HT1080 (cell line): ENCODE measurements at places on chromosomes 3 and 15. TPM values are rescaled to one million over a fixed set of nuclear protein-coding genes. Genes with fewer than 3 reads are reported as not detected.

- DNase-seq, result no peak
Observed at GRCh38 chr15:56763141-56763895, 30.0 kb upstream of the ZNF280D start.

GRCh38 chr3:165195241-165195639, 944 bp downstream of the SLITRK3 start:
- no peak for DNase-seq

- DNase-seq, result no peak
Observed at GRCh38 chr15:62591842-62592838, 427.1 kb upstream of the C2CD4B start.

- DNase-seq, result peak; percentile 39
Observed at GRCh38 chr3:168511428-168512014, 415.8 kb upstream of the GOLIM4 start.

- DNase-seq, result no peak
Observed at GRCh38 chr3:156516961-156517360, 38.0 kb downstream of the SSR3 start.

DNA sequence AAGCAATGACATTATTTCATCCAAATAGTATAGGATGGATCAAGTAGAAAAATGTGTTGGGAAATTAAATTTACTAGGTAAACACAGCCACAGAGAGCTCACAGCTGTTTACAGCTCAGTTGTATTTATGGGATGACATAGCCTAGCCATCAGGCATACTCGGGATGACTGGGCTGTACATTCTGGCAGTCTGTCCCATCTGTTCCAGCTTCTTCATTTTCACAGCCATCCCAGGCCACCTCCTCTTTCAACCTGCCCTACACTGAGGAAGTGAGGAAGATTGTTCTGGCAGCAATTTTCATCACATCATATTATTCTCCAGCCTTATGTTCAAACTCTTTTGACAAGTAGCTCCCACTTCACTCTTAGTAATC, 98.4 kb upstream of the PFN2 start:
- no peak for DNase-seq

- DNase-seq, result no peak
Observed at GRCh38 chr3:146903927-146904326, 298.8 kb upstream of the PLSCR5 start.

GRCh38 chr15:26087395-26087794, 224.3 kb upstream of the ATP10A start:
- DNase-seq, result peak; percentile 67

GRCh38 chr3:128254066-128254590, 100.8 kb downstream of the EEFSEC start:
- no peak for DNase-seq

DNA sequence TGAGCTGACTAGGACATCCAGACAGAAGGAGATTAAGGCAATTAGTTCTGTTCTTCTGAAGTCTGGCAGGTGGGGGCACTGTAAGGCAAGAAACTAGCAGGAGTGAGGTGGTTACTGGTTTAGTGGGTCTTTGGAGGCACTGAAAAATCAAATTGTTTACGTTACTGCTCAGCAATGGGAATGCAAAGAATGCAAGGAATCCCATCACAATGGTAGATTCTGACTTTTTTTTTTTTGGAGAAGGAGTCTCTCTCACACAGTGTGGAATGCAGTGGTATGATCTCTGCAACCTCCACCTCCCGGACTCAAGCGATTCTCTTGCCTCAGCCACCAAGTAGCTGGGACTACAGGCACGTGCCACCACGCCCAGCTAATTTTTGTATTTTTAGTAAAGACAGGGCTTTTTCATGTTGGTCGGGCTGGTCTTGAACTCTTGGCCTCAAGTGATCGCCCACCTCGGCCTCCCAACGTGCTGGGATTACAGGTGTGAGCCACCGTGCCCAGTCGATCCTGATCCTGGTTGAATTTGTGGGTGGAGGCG, 16.4 kb downstream of the FAM107A start:
- DNase-seq, result peak; percentile 97

GRCh38 chr15:69530991-69531664, 78.5 kb downstream of the RPLP1 start:
- DNase-seq, result no peak

DNA sequence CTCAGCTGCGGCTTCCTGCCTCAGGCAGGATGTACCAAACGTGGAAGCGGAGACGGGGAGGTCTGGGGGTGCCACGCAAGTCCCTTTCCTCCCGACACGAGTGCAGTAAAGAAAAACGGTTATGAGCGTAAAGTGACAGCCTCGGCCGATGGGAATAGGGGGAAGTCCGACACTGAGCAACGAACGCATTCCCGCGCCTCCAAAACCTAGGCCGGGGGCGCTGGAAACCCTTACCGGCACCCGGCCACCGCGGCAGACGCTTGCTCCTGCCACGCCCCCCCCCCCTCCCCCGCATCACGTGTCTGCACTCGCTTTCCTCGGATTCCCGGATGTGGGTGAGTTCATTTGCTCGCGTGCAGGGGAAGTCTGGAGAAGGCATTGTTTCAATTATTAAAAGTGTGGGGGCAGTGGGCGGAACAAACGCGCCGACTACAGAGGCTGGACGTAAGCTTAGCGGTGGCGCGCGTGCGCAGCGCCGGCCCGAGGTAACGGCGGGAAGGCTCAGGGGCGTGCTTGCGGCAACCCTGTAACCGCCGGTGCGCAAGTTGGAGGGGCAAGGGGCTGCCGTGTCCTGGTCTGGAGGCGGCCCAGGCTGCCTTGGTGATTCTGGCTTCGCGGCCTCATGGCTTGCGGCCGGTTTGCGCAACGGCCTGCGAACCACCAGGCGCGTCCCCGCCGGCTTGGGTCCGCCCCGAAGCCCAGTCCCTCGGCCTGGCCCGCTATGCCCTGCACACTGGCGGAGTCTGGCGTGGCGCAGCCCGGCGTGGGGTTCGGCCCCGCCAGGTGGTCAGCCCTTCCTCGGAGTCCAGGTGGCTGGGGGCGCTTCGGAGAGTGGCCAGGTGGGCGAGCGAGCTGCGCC, at the start of the genes ANAPC13 and CEP63:
ANAPC13 (minus strand) TSS at position 268 of the 859 bp plus-strand sequence. CDS start 3,081 bp downstream, outside the sequence.
CEP63 (plus strand) TSS at position 340 of the 859 bp plus-strand sequence. CDS start 9,264 bp downstream, outside the sequence.
- DNase-seq, result peak; percentile 99

GRCh38 chr3:151777880-151778279, 36.0 kb upstream of the AADAC start:
- no peak for DNase-seq

GRCh38 chr3:112315791-112316190, 17.2 kb upstream of the CD200 start:
- DNase-seq, result no peak

GRCh38 chr15:58574631-58575030, 142.8 kb downstream of the LIPC start:
- no peak for DNase-seq

Gene ATP2B2
- total RNA-seq, result 0.03 TPM in 1 of 2 replicates, not detected in the other

Gene STARD5
- total RNA-seq, result 1.5 and 2.2 TPM in 2 replicates

Gene SNTN
- total RNA-seq, result not detected in 2 replicates

Gene IQCH
- 3.5 and 5.0 TPM in 2 replicates for total RNA-seq

Gene AP3B2
- total RNA-seq, result not detected in 2 replicates

Gene WDR72
- 0.18 and 0.23 TPM in 2 replicates for total RNA-seq

Gene UROC1
- total RNA-seq, result 0.03 TPM in 1 of 2 replicates, not detected in the other

Gene SLC22A13
- total RNA-seq, result 0.07 TPM in 1 of 2 replicates, not detected in the other

Gene TAGLN3
- total RNA-seq, result 16.4 and 17.9 TPM in 2 replicates

Gene ALG1L2
- not detected in 2 replicates for total RNA-seq

Gene GREM1
- not detected in 2 replicates for total RNA-seq

Gene KIF23
- 63.0 and 64.9 TPM in 2 replicates for total RNA-seq
